ENCODE measurements at places on chromosomes 13 and 19. TPM values are rescaled to one million over a fixed set of nuclear protein-coding genes. Genes with fewer than 3 reads are reported as not detected.

DNA sequence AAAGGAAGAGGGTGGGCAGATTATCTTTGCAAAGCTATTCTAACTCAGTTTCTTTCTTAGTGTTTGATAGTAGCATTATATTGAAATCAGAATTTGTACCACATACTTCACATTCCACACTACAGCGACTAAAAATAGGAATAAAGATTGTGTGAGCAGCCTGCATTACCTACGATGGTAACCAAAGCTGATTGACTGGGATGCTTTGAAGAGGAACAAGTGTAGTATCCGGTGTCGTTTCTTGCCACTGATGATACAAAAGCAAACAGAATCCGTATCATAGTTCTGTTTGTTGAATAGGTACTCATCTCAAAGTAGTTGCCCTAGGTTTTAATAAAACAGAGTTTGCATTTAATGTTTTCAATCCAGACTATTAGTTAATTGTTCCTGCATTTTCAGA lies 51.2 kb downstream of the FLT3 start:
- no peak for DNase-seq

GRCh38 chr19:57527136-57527881 lies at the start of gene ZNF549:
TSS of gene ZNF549 (plus strand) at chr19:57527356. CDS start at chr19:57527574, 218 bp downstream.
- peak; percentile 90 for DNase-seq

DNA sequence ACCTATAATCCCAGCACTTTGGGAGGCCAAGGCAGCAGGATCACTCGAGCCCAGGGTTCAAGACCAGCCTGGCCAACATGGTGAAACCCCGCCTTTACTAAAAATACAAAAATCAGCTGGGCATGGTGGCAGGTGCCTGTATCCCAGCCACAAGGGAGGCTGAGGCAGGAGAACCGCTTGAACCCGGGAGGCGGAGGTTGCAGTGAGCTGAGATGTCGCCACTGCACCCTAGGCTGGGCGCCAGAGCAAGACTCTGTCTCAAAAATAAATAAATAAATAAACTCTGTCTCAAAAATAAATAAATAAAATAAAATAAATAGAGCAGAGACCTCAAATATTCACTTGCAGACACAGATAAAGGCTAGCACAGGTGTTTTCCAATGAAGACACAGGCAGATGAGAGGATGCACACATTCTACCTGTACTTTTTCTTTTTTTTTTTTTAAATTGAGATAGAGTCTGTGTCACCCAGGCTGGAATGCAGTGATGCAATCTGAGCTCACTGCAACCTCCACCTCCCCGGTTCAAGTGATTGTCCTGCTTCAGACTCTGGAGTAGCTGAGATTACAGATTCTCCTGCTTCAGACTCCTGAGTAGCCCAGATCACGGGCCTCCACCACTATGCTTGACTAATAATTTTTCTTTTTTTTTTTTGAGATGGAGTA lies 2.7 kb upstream of the RPS16 start:
- no peak for DNase-seq

DNA sequence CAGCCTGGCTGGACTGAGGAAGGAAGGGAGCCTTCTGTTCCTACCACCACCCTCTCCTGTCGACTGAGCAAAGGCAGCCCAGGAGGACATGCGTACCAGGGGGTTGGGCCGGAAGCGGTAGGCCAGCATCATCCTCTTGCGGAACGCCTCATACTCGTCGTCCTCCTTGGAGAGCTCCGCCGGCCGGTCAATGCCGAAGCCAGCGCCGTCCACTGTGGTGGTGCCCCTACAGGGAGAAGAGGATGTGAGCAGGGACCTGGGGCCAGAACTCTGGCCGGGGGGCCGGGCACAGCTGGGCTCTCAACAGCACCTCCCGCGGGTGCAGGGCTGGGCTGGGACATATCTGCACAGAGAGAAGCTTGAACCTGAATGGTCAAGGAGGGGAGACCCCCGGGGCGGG lies 3.8 kb upstream of the TM6SF2 start:
- DNase-seq = no peak

GRCh38 chr13:26254583-26255111 lies 718 bp downstream of the CDK8 start:
- DNase-seq = peak; percentile 27

DNA sequence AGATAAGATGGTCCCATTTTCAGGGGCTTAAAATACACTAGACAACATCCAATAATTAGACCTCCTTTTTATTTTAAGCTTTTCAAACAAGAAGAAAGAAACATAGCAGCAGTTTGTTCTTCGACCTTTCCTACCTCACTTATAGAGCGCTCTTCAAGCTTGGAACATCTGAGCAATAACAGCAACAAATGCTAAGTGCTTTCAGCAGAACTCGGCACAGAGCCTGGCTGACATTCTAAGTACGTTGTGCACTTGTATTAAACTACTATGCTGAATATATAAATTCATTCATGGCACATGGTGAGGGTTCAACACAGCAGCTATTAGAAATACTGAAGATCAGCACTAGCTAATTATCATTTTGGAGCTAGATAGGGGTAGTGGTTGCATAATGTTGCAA lies 256.1 kb upstream of the MAB21L1 start:
- no peak for DNase-seq

GRCh38 chr13:45238945-45239795 lies 38.3 kb upstream of the KCTD4 start:
- DNase-seq = no peak

DNA sequence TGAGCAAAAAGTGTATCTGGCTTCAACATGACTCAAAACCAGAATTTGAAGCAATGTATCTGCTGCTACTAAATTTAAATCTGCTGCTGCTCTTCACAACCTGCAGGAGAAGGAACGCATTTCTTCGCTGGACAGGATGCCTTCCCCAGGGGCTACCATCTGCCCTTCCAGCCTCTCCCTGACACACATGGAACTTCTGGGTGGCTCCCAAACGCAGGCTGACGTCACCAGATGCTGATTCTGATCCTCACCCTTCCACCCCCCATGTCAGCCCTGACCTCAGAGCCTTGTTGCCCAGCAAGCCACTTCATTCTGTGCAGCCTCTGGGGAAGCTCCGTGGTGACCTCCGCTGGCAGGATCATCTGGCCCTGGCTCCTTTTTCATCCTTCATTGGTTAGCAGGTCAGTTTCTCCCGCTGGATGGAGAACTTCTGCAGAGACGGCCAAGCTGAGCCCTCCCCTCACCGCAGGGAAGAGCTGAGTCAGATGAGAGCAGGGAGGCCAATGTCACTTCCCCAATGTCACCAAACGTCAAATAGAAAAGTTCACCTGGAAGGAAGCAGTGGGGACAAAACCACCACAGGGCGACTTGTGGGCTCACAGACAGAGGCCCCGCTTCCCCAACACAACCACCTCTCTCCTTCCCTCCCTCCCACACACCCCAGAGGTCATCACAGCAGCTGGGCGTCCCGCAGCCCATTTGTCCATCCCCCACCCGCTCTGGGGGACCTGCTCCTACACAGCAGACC lies 14.0 kb upstream of the RAB20 start:
- DNase-seq = peak; percentile 62

- DNase-seq = no peak
Measured at GRCh38 chr13:51737609-51738008, 66.4 kb downstream of the DHRS12 start.

GRCh38 chr13:91241221-91241933 lies 106.1 kb upstream of the MIR17HG start:
- no peak for DNase-seq

- DNase-seq = peak; percentile 20
Measured at GRCh38 chr13:51298812-51299211, 40.7 kb upstream of the SERPINE3 start.

GRCh38 chr13:98478189-98479129 lies 98.4 kb downstream of the STK24 start:
- peak; percentile 45 for DNase-seq

- no peak for DNase-seq
Measured at GRCh38 chr13:73715911-73716510, 418.2 kb downstream of the KLF12 start.

DNA sequence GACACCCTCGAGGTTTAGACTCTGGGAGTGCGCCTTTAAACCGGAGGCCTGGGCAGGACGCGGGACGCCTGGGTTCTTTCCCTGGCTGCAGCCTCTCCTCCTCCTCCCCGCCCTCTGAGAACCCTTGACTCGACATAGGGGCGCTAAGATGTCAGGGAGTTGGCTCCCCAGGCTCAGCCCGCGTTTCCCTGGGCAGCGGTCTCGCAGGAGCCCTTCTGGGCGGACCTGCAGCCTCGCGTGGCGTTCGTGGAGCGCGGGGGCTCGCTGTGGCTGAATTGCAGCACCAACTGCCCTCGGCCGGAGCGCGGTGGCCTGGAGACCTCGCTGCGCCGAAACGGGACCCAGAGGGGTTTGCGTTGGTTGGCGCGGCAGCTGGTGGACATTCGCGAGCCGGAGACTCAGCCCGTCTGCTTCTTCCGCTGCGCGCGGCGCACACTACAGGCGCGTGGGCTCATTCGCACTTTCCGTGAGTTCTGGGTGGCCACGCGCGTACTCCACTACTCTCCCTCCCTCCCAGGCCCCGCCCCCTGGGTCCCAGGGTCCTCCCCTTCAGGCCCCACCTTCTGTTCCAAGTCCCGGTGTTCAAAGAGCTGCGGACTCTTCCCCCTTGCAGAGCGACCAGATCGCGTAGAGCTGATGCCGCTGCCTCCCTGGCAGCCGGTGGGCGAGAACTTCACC lies 1.3 kb downstream of the ICAM5 start:
- DNase-seq = peak; percentile 63

GRCh38 chr13:62038214-62038613 lies 622.6 kb upstream of the PCDH20 start:
- no peak for DNase-seq

DNA sequence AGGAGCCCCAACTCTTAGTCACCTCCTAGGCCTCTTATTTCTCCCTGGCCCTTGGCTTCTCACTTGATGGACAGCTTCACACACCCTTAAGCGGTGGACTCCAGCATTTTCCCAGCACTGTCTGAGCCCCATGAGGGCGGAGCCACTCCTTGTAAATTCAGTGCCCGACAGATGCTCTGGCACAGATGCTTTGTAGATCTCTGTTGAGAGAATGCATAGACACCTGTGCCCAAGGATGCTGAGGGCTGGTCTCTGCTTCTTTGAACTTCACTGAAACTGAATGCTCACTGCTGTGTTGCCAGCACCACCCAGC lies 3.3 kb downstream of the SYCN start:
- no peak for DNase-seq

GRCh38 chr13:30587231-30587630 lies 30.5 kb upstream of the USPL1 start:
- no peak for DNase-seq

DNA sequence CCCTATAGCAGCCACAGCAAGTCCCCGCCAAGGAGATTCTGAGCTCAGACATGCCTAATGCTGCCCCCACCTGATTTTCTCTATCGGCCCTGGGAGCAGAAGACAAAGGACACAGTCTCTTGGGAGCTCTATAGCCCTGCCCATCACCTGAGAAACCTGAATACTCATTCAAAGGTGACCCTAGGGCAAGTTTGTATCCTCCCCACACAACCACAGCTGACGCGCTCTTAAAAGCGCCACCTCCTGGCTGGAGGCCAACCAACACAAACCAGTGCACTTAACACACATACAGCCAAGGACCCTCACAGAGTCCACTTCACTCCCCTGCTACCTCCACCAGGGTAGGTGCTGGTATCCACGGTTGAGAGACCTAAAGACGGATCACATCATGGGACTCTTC lies 8.8 kb upstream of the IGFL4 start:
- DNase-seq = no peak

DNA sequence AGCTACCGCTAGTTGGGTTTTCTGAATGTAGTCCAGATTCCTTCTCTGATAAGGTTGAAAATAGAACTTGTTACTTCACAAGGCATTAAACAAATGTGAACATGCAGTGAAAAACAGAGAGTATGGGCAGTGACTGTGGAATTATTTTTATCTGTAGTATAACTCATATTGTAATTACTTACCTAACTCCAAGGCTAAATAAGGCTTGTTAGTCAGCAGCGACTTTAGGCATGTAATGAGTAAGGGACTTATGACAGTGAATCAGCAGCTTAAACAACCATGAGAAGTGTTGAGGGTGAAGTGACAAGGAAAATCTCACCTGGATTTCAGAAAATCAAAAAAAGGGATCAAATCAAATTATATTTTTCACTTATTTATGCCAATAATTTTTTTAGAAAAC lies 1719.5 kb upstream of the MIR17HG start:
- DNase-seq = no peak

- DNase-seq = no peak
Measured at GRCh38 chr19:1674293-1674679, 21.9 kb upstream of the TCF3 start.

GRCh38 chr19:15263361-15263985 lies 31.2 kb upstream of the EPHX3 start:
- DNase-seq = no peak

DNA sequence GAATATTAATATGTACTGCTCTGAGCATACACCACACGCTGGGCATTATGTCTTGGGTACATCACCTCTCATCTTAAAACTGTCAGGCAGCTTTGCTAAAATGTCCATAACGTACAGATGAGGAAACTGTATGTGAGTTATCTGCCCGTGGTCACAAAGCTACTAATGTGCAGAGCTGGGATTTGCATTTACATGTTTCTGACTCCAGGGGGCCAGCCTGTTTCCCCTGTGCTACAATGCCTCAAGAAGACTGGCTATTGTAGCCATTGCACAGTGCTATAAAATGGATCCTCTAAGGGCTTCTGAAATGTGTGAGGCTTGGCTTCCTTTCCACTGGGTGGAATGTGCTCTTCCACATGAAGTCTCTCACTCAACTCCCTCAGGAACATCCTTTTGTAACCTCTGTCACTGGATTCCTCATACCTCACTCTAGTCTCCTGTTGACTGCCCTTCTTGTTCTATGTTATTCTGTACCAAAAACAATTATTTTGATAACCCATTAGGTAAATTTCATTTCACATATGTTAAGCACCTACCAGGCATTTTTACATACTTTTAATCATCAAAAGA lies 95.6 kb upstream of the HTR2A start:
- DNase-seq = peak; percentile 23

MEF2B gene
- not detected for total RNA-seq

SIX5 gene
- total RNA-seq = 8.6 TPM

CRX gene
- not detected for total RNA-seq

VSTM2B gene
- total RNA-seq = not detected

C19orf38 gene
- total RNA-seq = not detected

KLF2 gene
- total RNA-seq = 6.8 TPM

PSG6 gene
- total RNA-seq = 0.32 TPM

ANGPTL8 gene
- not detected for total RNA-seq

PSG2 gene
- total RNA-seq = 5.2 TPM

GPR183 gene
- total RNA-seq = 4.5 TPM

SNRPD2 gene
- 191 TPM for total RNA-seq

ANGPTL4 gene
- total RNA-seq = 0.64 TPM

ZNF728 gene
- total RNA-seq = not detected

GPATCH1 gene
- total RNA-seq = 8.1 TPM

CBY2 gene
- not detected for total RNA-seq

TRPC4 gene
- 28.3 TPM for total RNA-seq

MYPOP gene
- total RNA-seq = 2.6 TPM

GJB2 gene
- not detected for total RNA-seq

Measured in fibroblast of villous mesenchyme (primary cell).